ENCODE measurements at places on chromosomes 2 and 18. TPM values are rescaled to one million over a fixed set of nuclear protein-coding genes. Genes with fewer than 3 reads are reported as not detected.

- DNase-seq, result no peak
These were observed 52.6 kb downstream of the SLC4A5 start for GRCh38 chr2:74290466-74291217.

DNA sequence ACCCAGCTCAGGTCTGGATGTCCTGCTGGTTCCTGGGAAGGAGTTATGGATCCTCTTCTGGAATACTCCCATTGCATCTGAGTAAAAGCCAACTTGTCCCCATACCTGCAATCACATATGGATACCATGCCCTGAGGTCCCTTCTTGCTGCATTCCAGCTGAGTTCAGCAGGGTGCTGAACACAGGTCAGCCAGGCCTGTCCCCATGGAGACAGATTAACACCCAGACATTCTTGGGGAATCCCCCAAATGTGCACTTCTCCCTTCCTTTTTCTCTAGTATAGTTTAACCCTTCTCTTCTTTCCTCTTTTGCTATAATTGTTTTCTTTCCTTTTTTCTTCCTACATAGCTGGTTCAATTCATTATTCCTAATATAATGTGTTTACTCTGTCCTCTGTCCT is 799.6 kb upstream of the HS6ST1 start:
- no peak for DNase-seq

- DNase-seq, result peak; percentile 64
These were observed at the start of gene MSL3B for GRCh38 chr2:233867993-233868532. TSS of gene MSL3B (minus strand) at chr2:233868386.

DNA sequence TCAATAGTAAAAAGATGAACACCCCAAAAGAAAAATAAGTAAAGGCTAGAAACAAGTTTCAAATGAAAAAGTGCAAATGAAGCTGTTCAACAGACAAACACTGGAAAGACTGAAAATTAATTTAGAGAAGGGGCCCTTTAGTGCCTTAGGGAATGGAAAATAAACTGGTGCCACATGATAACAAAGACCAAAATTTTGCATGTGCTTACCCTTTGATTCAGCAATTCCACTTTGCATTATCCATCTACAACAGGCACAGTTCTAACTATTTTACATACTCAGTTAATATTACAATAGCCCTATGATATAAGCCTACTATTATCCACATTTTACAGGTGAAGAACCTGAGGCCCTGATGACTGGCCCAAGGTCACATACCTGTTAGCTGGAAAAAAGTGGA is 183.9 kb downstream of the NBAS start:
- no peak for DNase-seq

DNA sequence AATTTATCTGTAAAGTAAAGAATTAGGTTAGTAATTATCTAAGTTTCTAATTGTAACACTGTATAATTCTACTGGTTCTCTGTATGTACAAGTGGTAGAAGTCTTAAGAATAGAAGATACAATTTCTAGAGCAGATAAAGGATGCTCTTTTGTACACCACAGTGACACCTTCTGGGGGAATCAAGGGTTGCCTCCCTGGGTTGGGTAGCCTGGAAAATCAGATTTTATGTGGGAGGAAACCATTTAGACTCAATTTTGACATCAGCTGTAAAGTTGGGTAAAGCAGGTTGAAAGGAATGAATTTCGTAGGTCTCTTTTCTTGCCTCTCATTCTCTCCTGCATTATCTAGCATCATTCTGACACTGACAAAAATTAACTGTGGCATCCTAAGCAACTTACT is 354.8 kb downstream of the DCC start:
- no peak for DNase-seq

DNA sequence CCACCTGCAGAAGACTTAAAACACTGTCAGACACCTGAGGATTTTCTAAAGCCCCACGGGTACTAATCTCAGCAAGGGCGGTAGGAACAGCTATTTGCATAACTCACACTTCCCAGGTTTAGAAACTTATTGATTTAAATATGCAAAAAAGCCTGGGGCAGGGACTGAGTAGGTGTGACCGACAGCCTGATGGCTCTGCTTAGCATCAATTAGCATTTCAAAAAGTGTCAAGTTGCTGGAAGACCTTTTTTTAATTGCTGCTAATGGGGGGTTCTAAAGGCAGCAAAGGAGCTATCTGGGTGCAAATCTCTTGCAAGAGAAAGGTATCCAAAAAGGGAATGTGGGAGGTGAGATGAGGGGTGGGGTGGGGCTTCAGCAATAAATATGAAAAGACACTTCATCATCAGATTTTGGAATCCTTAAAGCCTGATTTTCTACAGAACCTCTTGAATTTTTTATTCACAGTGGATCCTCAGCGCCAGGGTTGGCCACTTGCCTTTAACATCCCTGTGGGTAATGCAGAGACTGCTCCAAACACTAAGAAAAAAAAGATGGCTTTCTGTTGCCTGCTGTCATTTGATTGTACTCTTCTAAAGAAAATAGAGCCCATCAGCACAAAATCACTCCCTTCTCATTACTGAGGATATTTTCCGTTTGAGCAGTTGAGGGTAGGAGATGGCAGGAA is 121.1 kb upstream of the RMP24 start:
- DNase-seq, result no peak

The ZNF521 gene
- total RNA-seq, result 25.6 TPM

DNA sequence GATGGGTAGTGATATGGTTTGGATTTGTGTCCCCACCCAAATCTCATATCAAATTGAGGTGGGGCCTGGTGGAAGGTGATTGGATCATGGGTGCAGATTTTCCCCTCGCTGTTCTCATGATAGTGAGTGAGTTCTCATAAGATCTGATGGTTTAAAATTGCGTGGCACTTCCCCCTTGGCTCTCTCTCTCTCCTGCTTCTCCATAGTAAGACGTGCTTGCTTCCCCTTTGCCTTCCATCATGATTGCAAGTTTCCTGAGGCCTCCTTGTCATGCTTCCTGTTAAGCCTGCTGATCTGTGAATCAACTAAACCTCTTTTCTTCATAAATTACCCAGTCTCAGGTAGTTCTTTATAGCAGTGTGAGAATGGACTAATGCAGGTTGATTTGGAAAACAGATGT is 223.2 kb upstream of the APCDD1 start:
- no peak for DNase-seq

The C2orf72 gene
- 9.9 TPM for total RNA-seq

The CCL20 gene
- 5.1 TPM for total RNA-seq

DNA sequence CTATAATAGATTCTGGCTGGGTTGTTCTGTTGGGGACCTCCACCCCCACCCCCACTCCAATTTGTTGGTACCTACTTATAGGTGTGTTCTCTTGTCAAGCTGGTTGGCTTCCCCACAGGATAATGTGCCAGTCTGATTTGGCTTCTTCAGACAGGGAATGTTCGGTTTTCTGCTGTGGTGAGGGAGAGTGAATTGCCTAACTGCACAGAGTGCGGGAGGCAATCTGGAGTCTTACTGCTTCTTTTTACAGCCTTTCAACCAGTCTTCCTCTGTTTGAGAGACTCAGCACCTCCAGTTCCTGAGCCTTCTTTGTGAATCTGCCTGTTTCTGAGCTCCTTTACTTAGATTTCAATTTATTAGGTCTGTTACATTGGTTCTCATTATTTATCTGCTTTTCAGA is 27.4 kb upstream of the SNORC start:
- no peak for DNase-seq

The C1QL2 gene
- not detected for total RNA-seq

GRCh38 chr2:239768907-239769553 is 256.1 kb downstream of the NDUFA10 start:
- no peak for DNase-seq

DNA sequence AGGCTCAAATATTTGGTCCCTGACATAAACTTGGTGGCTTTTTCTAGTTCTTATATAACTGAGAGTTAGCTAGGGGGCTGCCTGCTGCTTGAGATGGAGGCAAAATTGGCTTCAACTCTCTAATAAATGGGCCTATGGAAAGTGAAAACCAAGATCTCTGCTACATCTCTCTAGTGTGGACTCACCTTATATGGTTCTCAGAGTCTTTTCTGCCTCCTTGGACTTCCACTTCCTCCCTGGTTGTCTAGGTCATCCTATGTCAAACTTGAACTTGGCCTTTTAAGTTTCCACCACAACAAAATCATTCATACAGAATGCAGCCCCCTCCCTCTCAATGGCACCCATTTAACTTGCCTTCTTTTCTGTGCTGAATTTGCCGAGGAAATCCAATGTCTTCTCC is 23.9 kb upstream of the ARHGAP25 start:
- no peak for DNase-seq

The SLC4A3 gene
- total RNA-seq, result not detected

The SLC5A7 gene
- not detected for total RNA-seq

DNA sequence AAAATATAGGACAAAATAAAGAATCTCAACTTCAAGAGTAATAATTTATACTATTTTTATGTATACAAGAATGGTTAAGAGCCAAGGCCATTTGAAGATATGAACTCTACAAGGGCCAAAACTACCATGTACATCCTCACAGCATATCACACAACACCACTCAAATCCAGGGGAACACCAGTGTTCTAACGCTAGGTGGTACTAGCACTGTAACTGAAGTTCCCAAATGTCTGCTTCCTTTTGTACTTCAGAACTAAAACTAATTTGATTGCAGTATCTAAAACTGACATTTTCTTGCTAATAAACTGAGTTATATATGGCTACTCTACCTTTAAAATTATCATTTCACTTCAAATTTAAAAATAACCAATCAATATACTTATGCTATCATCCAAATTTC is 47.0 kb downstream of the REV1 start:
- DNase-seq, result no peak

DNA sequence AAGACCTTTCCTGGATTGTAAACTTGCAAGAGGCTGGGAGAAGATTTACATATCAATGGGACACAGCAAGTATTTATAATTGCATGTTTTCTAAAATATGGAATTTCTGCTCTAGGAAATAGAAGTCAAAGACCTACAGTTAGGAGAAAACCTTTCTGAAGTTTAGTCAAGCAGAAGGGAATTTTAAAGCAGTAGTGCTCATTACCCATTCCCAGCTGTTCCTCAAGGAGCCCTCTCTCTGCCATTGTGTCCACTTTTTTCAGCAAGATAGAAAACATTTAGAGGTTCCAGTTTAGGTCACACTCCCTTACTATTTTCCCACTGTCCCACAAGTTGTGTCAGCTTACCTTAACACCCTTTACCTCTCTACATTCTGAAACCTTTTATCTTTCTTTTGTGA is 584.0 kb upstream of the CHAC2 start:
- no peak for DNase-seq

GRCh38 chr18:59848002-59848401 is 51.8 kb upstream of the PMAIP1 start:
- no peak for DNase-seq

The PRSS56 gene
- not detected for total RNA-seq

The KCNIP3 gene
- 8.7 TPM for total RNA-seq

- DNase-seq, result no peak
These were observed 91.6 kb downstream of the PTPRM start for GRCh38 chr18:7658701-7659100.

DNA sequence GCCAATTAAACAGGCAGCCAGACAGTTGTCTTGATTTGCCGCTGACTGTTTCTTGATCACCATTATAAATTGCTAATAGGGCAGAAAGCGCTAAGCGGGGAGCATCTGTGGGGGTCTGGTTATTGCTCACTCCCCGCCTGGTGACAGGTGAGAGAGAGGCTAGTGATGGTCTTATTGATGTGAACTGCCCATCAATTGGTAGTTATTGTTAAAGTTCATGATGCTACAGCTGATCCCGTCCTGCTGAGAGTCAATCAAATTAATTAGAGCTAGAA is 148.5 kb downstream of the LNPK start:
- DNase-seq, result no peak

DNA sequence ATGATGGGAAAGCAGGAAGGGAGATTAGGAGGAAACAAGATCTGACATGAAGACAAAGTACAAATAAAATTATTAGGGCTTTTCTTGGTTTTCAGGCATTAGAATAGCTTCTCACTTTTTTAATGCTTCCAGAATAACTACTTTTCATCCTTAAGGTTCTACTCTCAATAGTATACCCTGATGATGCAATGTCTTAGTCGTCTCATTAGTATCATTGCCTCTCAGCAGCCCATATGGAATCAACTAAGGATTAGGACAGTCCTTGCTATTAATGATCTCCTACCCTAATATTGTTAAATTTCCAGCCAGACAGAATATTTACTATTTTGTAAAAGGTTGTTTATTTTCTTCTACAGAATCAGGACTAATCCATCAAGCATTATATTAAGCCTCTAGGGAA is 55.9 kb downstream of the RELCH start:
- DNase-seq, result no peak

The MEP1B gene
- 497 TPM for total RNA-seq

The GALNT5 gene
- 20.1 TPM for total RNA-seq

The CFAP221 gene
- total RNA-seq, result 2.8 TPM

DNA sequence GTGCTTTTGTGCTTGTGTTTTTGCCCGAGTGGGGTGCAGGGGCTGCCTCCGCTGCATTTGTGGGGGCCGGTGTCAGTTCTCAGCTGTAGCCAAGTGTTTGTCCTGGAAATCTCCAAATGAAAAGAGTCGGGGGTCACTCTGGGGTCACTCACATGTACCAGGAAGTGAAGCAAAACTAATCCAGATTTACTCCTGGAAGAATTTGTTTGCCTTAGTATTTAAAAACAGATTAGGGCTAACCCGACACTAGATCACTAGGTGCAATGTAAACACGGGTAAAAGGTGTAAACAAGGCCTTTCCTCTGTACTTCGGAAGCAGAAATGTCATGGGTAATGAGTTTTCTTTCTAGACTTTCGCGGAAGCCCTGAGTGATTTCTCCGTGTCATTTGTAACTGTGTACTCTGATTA is 50.3 kb downstream of the GBX2 start:
- DNase-seq, result no peak

The CCDC74A gene
- not detected for total RNA-seq

The AMER3 gene
- 0.13 TPM for total RNA-seq

The DSEL gene
- total RNA-seq, result 2.3 TPM

The RAD51AP2 gene
- total RNA-seq, result not detected

GRCh38 chr2:120866483-120867140 is 130.9 kb downstream of the GLI2 start:
- DNase-seq, result no peak

DNA sequence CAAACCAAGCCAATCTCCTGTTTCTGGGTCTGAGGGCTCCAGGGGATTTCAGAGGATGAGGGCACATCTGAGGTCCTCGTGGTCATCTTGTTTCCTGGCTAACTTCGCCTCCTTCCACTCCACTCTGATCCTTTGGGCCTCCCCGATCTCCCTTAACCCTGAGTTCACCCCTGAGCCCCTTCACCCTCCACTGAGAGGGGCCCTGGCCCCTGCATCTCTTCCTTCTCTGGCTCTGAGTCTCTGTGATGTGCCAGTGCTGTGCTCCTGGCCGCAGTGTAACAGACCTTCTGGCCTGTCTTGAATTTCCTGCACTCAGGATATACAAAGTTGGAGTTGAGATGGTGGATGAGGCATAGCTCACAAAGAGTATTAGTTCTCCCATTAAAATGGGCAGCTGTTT is 84.7 kb upstream of the BOD1L2 start:
- DNase-seq, result no peak

GRCh38 chr2:28780496-28780895 is 28.9 kb downstream of the PPP1CB start:
- no peak for DNase-seq
